ENCODE measurements at places on chromosomes 4 and X. TPM values are rescaled to one million over a fixed set of nuclear protein-coding genes. Genes with fewer than 3 reads are reported as not detected.

DNA sequence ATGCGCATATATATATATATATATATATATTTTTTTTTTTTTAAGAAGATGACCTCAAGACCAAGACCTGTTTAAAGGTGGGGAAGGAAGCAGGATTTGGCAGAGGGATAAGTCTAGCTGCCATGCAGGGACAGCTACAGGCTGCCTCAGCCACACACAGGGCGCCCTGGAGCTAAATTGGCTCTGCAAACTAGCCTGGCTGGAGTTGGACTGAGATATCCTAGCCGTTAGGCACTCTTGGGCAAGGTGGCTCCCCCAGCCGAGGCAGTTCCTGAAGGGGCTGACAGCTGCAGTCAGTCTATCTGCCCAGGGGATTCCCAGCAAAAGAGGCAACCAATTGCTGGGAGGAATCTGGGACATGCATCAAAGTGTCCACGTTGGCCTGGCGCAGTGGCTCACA, 21.9 kb downstream of the TRIML1 start:
- no peak for DNase-seq

- no peak for DNase-seq
These were observed 379.7 kb downstream of the SPRY1 start for GRCh38 chr4:123776267-123776666.

DNA sequence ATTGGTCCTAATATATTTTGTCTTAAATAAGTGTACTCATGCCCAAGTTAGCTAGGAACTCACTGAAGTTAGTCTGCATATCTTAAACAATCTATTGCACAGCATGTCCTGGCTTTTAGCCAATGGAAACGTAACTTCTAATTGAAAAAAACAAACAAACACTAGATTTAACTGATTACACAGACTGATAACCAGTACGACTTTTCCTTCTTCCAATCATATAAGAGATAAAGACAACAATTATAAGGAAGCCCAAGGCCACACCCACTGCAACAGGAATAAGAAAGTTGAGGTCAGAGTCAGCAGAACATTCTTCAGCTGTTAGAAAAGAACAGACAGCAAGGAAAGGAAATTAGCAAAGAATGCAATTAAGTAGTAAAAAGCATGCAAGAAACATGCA, 40.8 kb downstream of the LAMP2 start:
- no peak for DNase-seq

DNA sequence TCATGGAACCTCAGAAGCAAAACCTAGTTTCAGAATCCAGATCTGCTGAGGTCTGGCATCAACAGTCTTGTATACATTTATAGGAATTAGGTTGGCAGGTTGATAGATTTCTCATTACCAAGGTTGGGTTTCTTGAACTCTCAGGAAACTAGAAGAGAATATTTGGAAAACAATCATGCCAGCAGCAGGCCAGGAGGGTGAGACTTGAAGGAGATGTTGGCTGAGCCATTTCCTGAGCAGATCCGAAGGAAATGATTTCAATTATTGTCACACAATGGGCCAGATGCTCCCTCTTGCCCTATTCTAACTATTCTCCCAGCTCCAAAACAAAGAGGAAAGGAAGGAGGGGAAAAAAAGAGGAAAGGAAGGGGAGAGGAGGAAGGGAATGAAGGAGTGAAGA, 45.2 kb downstream of the SHROOM4 start:
- no peak for DNase-seq

DNA sequence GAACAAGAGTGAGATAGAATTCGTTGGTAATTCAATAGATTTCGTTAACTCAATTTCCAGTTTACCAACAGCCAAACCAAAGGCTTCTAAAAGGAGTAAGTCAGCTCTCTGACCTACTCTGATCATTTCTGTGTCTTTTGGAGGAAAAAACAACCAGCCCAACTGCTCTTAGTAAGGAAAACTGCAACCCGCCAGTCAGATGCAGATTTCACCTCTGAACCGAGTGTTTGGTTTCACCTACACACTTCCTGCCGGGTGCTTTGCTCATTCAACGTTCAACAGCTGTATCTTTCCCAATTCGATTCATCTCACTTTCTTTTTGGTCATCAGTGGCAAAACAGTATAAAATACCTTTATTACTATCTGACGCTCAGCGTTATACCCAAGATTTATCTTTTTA, 24.5 kb downstream of the TMSB4X start:
- no peak for DNase-seq

DNA sequence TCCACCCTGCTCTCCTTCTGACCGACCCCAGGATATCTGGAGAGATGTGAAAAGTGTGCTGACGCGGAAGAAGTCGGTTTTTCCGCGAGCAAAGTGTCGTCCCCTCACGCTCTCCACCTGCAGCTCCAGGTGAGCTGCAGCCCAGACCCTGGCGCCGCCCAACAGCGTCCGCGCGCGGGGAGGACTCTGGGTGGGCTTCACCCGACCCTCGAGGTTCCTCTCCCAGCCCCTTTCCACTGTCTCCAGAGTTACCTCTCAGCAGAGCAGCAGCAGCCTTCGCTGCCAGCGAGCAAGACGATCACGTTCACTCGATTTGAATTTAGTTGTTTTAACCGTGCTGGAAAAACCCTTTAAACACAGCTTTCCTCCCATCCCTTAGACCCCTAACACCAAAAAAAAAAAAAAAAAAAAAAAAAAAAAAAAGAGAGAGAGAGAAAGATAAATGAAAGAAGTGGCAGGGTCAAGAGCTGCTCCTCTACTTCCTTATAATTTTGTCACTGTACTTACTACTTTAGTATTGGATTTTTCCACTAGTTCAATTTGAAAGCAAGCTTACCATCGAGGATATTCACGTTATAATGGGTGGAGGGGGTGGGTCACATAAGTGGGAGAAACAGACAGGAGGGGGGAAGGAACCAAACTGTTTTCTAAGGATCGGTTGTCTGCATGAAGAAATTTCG, 758 bp upstream of the NR3C2 start:
- DNase-seq, result no peak

Gene TMSB15C
- 0.24 TPM for total RNA-seq

GRCh38 chr4:171813526-171814250, 484 bp downstream of the GALNTL6 start:
- DNase-seq, result no peak

Measured in cardiac septum (tissue), 1 donor.